ENCODE measurements at places on chromosomes 1 and 21. TPM values are rescaled to one million over a fixed set of nuclear protein-coding genes. Genes with fewer than 3 reads are reported as not detected.
A peak's percentile ranks its signal among the peaks of the same experiment; 100 is the strongest.

DNA sequence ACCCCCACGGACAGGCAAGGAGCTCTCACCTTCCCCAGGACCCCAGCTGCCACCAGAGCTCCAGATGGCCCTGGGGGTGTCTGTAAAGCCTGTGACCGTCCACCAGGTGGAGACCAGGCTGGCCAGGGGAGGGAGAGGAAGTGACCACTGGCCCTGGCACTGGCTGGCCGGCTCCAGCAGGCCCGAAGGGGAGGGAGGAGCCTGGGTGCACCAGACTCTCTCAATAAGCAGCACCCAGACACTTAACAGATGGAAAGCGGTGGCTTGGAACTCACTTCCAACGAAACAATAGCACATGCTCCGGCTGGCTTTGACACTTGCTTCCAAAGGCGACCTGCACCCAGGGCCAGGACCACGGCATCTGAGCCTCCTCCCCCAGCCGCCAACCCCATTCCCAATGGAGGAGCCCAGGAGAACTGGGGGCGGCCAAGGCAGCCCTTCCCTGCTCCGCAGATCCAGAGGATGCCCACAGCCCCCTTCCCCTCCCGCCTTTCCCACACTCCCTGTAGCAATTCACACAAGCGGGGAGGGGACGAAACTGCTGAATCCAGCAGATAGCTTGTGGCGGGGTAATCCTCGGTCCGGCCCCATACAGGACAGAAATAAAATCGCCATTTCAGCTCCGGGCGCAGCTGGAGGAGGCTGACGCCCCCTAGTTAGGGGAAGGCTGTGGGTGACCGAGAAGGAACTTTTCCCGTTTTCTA lies 742 bp upstream of the PDE9A start:
- DNase-seq = peak; percentile 73

The PPFIA4 gene
- 2.4 TPM for total RNA-seq

DNA sequence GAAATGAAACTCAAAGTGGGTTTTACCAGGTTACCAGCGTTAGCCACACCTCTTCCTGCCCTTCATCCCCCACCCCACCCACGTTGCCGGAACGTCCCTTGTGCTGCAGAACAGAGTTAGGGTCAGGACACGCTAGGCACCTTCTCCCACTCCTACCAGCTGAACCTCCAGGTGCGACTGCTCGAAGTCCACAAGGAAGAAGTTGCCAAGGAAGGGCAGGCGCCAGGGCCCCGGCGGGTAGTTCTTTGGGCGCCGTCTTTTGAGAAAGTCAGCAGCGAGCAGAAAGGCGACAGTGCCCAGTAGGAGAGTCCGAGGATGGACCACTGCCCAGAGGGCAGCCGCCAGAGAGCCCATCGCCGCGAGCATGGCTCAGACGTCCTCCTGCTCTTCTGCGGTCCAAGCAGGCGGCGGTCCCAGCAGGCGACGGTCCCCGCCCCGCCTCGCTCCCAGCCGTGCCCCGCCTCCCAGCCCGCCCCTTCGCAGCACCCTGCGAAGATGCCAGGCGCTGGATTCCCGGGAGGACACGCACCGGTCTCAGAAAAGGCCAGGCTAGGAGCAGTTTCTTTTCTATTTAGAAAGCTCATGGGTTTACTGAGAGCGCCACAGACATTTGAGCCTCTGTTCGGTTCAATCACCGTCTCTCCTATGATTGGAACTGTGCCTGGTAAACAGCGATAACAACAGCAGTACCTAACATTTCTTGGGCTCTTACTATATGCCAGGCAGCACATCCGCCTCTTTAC lies at the start of gene CYP2J2:
TSS of gene CYP2J2 (minus strand) at position 393 of the 743 bp plus-strand sequence. CDS start at position 366, 27 bp downstream.
- DNase-seq = peak; percentile 58

DNA sequence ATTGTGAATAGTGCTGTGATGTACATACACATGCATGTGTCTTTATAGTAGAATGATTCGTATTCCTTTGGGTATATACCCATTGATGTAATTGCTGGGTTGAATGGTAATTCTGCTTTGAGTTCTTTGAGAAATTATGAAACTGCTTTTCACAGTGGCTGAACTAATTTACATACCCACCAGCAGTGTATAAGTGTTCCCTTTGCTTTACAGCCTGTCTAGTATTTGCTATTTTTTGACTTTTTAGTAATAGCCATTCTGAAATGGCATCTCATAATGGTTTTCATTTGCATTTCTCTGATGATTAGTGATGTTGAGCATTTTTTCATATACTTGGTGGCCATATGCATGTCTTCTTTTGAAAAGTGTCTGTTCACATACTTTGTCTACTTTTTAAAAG lies 54.5 kb upstream of the FAM78B start:
- no peak for DNase-seq

The SAMD11 gene
- 13.9 TPM for total RNA-seq

The RABGAP1L gene
- 114 TPM for total RNA-seq

- no peak for DNase-seq
Measured at GRCh38 chr1:226406401-226406881, 1.5 kb downstream of the PARP1 start.

The DCLRE1B gene
- 5.3 TPM for total RNA-seq

Data from ureter (tissue), 1 donor.